Effector memory CD8-positive, alpha-beta T cell (primary cell): ENCODE measurements at places on chromosomes 1 and 21.

DNA sequence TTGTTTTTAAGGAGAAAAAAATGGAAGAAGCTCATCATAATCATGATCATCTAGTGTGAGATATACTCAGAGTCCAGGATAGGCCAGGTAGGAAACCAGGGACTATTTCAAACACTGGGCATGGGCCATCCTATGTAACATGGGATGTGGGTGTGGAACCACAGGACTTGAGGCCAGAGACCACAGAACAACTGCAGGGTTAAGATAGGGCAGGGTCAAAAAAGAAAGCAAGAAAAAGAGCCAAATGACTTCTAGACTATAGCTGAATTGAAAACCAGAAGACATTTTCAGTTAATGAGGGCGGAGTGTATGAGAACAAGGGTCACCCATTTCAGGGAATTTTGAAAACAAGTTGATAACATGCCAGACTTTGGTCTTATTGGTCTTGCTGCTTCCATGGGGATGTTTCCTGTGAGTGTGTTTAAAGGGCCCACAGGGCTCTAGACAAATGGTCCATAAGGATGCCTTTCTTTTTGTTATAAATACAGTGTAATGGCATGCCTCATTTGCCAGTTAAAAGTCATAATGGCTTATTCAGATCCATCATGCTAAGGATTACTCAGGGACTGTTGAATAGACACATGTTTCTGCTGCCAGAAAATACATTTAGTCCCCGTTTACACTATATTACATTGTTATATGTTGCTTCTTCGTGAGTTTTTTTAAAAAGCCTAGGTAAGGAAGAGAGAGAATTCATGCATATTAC is 182.0 kb upstream of the C21orf91 start:
- no peak for DNase-seq

DNA sequence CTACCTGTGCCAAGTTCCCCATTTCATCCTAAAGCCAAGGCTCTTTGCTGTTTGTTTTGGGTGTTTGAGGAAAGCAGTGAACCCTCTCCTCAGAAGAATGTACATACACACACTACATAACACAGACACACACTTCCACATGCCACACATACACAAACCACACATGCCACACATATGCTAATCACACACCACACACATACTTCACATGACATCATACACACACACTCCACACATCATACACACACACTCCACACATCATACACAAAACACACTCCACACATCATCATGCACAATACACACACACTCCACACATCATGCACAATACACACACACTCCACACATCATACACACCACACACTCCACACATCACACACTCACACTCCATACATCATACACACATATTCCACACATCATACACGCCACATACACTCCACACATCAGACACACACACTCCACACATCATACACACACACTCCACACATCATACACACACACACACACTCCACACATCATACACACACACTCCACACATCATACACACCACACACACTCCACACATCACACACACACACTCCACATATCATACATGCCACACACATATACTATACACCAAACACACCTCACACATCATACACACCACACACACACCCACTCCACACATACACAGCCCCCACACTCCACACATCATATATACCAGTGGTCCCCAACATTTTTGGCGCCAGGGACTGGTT is 22.7 kb upstream of the ZNF436 start:
- no peak for DNase-seq

DNA sequence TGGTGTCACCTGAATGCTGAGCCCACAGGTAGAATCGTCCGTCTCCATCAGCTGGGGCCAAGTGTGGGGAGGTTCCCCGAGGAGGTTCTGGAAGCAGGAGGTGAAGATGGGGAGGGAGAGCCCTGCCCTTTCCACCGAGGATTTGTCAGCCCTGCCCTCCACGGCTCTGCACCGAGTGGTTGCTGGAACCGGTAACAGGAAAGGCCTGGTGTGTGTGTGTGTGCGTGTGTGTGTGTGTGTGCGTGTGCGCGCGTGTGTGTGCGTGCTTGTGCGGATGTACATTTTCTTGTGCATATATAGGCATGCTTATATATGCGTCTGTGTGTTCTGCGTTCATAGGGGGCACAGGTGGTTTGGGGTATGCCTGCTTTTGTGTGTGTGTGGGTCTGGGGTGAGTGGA is 3.5 kb downstream of the NBL1 start:
- DNase-seq, result no peak

DNA sequence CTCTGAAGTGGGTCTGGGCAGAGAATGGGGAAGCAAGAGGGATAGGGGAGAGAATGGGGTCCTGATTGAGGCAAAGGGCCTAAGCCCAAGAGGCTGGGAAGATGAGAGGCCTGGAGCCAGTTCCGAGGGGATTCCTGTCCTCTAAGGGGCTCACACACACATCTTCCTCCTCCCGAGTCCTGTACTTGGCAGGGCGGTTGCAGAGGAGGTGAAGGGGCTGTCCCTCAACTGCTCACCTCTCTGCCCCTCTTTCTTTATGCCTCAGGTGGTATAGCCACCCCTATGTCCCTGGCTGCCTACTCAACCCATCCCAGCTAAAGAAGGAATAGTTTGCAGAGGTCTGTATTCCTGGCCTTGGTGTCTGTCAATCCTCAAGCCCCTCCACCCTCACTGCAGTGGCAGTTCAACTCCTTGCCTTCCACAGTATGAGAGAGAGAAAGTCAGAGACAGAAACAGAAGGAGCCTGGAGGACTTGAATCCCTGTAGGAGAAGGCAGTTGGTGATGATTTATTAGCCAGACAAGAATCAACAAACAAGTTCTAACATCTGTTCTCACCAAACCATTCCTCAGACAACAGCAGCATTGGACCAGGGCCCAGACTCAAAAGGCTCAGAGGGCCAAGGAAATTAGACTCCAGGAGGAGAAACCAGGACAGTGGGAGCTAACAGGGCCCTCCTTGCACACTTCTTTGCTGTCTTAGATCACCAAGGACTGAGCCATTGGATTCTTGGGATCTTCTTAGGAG is 10.7 kb downstream of the SH2D2A start:
- no peak for DNase-seq

- no peak for DNase-seq
Observed at GRCh38 chr1:169105087-169105433, 1.4 kb upstream of the ATP1B1 start.

DNA sequence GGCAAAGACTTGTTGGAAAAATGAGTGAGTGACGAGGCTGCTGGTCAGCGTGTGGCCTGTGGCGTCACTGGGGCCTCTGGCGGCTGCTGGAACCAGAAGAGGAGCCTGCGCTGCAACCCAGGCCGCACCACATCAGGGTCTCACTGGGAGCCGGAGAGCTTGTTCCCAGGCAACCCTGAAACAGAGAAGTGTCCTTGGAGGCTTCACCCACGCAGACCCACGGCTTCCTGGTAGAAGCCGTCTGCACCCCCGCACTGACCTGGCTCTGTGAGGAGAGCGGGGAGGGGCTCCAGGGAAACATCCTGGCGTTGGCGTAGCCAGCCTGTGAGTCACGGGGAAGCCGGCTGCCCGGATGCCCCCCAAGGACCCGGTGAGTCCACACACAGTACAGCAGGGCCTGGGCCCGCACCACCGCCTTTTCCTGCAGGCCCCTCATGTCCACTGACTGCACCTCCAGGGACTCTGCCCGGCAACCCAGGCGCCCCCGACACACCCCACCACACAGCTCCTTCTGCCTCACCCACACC is 57.4 kb downstream of the COL6A1 start:
- no peak for DNase-seq

- DNase-seq, result no peak
Observed at GRCh38 chr1:152328801-152329391, 3.9 kb upstream of the FLG start.

- DNase-seq, result no peak
Observed at GRCh38 chr1:63920154-63921117, 146.6 kb downstream of the ROR1 start.

DNA sequence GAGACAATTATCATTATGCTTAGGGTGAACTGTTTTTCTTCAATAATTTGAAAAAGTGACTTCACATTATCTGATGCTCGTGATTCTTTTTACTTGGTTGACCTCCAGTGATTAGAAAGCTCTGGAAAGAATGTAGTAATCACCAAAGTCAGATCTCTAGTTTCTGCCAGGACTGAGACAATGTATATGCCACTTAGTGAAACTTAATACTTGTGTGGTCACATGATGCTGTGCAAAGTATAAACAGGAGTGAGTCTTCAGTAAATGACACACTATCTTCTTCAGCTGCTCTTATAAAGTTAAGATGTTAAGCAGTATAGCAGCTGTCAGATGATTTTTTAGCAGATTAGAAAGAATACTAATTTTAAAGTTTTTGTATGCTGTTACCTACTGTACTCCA is 17.2 kb downstream of the VCAM1 start:
- DNase-seq, result no peak
